CD4-positive, alpha-beta T cell treated with Interleukin-2 at 100 ng/mL for 4 hours (primary cell): ENCODE measurements at places on chromosomes 4 and X.

- DNase-seq, result peak; percentile 45
These were observed 591 bp downstream of the PRPS1 start for GRCh38 chrX:107628662-107629539.

GRCh38 chr4:104188301-104188700 lies 306.4 kb downstream of the CXXC4 start:
- no peak for DNase-seq

GRCh38 chrX:13790206-13791131 lies 26.4 kb downstream of the GPM6B start:
- no peak for DNase-seq

DNA sequence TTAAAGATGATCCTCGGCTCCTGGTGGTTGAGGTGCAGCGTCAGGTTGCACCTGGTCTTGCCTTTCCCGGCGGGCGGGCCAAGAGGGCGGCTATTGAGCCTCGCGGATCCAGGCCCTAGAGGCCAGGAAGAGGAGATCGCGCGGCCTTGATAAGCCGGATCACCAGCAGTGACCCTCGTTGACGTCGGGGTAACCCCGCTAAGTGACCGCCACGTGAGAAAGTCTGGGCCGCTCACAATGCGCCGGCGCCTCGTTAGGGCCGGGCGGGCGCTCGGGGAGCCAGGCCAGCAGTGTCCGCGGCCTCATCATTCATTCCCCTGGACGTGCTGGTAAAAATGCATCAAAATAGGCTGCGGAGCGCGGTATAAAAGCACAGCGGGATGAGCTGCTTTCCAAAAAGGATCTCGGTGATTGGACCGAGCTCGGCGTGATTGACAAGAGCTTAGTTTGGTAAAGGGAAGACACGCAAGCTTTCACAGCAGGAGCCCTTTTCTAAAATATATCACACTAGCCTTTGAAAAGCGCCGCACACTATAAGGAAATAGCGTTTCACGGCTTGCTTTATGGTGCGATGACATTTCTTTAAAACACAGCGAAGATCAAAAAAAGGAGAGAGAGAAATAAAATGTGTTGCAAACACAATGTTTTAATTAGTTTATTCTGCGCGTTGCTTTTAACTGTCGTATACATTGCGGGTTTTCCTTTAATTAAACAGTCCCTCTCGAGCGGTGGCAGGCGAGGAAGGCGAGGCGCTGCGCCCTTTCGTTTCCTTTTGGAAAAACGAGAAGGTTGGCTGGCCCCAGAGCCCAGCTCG lies 15.9 kb upstream of the ZIC3 start:
- no peak for DNase-seq

- no peak for DNase-seq
These were observed 1316.9 kb upstream of the TENM3 start for GRCh38 chr4:180926277-180926676.

DNA sequence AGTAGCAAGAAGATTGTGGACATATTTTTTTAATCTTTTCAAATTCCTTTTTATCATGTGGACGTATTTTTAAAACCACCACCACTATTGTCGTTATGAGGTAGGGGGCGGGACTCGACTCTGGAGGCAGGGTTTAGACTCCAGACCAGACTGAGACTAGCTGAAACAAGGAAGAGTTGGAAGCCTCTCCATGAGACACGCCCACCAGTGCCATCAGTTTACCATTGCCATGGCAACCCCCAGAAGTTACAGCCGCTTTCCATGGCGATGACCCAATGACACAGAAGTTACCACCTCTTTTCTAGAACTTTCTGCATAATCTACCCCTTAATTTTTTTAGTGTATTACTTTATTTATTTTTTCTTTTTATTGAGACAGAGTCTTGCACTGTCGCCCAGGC lies 8.7 kb downstream of the MRFAP1 start:
- no peak for DNase-seq

GRCh38 chrX:43836435-43837184 lies 45.6 kb downstream of the MAOB start:
- DNase-seq, result peak; percentile 24

GRCh38 chr4:96753216-96753615 lies 913.3 kb downstream of the PDHA2 start:
- DNase-seq, result no peak

DNA sequence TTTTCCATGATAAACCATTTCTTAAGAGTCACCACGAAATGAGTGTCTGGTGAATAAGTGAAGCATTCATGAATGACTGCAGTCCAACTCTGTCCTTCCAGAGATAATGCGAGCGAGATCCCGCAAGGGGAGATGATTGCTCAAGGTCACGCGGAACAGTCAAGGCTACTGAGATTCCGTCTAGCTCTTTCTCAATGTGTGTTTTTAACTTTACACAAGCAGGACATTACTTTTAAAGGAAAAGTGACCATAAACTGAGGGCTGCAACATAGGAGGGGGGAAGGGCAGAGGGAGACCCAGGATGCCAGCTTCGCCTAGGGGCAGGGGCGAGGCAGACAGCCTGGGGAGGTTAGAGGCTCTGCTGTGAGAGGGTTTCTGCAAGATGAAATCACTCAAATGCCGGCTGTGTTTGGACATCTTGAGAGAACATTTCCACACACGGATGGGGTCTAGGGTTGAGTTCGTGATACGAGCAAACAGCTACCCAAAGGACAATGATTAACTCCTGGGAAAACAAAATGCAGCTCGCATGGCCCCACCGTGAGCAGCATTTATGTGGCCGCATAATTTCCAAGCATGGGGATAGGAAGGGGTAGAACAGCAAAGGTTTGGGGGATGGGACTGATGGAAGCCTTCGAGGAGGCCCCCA lies 23.8 kb upstream of the CCNQ start:
- no peak for DNase-seq

GRCh38 chr4:82798168-82799005 lies at the start of gene SCD5:
TSS of gene SCD5 (minus strand) at chr4:82798796. CDS start at chr4:82798537, 259 bp downstream.
- peak; percentile 74 for DNase-seq

- no peak for DNase-seq
These were observed 743.7 kb downstream of the C4orf33 start for GRCh38 chr4:129839687-129840086.

- no peak for DNase-seq
These were observed 343.3 kb upstream of the RPS6KA3 start for GRCh38 chrX:20609916-20610415.

- no peak for DNase-seq
These were observed 6.5 kb downstream of the RGS12 start for GRCh38 chr4:3299122-3299975.

DNA sequence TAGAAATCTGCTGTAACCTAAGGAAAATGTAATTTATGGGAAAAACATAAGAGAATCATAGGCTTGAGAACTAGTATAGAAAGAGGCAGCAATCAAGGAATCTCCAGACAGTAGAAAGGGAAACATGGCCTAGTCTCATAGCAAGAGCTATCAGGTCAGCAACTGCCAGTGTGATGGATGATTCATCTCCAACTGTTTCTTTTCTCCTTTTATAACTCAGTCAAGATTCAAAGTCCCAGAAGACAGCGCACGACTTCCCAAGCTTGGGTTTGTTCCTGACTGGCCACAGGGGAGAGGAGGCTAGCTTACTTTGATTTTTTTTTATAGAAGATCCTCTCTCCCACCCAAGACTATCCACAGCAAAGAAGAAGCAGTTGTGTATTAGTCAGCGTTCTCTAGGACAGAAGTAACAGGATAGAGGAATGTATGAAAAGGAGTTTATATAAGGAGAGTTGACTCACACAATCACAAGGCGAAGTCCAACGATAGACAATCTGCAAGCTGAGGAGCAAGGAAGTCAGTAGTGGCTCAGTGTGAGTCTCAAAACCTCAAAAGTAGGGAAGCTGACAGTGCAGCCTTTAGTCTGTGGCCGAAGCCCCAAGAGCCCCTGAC lies 181.5 kb downstream of the GC start:
- no peak for DNase-seq

DNA sequence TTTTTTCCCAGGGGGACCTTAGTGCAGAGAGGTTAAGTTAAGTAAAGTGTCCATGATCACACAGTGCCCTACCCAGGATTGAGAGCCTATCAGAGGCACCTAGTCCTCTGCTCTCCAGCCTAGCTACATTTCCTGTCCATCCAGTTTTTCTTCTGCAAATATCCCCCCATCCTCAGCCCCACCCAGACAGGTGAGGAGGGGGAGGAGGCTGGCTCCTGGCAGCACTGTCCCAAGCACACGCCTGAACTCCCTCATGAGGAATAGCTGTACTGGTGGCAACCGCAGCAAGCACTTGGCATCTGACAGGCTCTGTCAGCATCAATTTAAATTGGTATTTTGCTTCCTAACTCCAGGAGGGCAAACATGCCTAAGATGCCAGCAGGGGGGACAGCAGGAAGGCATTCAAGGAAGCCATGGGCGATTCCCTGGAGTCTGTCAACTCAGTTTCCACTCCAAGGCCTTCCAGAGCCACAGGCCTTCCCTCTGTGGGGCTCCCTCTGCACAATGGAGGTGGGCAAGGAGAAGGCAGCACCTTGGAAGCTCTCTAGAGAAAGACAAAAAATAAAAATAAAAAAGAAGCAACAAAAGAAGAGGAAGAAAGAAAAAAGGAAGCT lies 6.4 kb upstream of the FRMPD3 start:
- no peak for DNase-seq

GRCh38 chr4:38566806-38567398 lies 97.1 kb upstream of the KLF3 start:
- no peak for DNase-seq

- DNase-seq, result no peak
These were observed 357.4 kb downstream of the STIM2 start for GRCh38 chr4:27218013-27218412.

GRCh38 chr4:1310796-1311631 lies 21.3 kb downstream of the MAEA start:
- DNase-seq, result no peak

DNA sequence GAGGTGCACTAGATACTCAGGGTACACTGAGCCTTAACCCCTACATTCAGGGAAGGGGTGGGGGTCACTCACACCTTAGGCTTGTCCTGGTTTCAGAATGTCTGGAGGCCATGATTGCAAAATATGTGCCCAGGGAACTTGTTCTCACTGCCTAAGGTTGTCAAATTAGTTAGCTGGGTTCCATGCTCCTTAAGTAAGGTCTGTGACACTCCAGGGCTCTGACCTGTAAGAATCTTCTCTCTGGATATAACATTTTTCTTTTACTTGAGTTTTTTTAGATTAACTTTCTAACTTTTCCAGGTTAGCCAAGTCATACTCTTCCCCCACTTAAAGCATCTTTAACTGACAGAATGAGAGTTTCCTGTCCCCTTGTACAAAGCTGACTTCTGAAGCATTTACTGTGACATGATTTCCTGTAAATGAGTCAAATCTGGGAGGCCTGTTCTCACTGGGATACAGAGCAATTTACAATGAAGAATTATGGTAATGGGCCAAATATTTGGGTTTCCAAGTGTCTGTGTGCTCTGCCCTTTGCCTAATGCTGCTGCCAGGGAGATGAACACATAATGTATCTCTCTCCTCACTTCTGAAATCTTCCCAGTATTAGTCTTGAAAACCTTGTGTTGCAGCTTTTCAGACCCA lies 101.7 kb downstream of the GATB start:
- DNase-seq, result peak; percentile 4

- no peak for DNase-seq
These were observed 40.8 kb downstream of the ZNF518B start for GRCh38 chr4:10416441-10416840.

- DNase-seq, result no peak
These were observed 203.9 kb upstream of the VCX3A start for GRCh38 chrX:6738518-6739470.

GRCh38 chr4:152605641-152606335 lies 69.9 kb upstream of the FBXW7 start:
- DNase-seq, result no peak

DNA sequence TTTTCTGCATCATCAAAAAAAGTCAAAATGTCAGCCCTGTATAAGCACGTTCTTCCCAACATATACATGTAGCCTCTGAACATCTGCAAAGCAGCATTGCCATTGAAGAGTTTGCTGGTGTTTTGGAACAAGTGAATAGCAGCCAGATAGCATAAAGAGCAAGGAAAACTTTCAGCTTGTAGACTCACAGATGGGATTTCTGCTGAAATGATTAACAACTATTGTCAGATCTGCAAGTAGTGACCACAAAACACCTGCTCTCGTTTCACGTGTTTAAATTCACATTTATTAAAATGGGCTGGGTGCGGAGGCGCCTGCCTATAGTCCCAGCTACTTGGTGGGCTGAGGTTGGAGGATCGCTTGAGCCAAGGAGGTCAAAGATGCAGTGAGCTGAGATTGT lies 123.7 kb downstream of the SPRY1 start:
- DNase-seq, result no peak

DNA sequence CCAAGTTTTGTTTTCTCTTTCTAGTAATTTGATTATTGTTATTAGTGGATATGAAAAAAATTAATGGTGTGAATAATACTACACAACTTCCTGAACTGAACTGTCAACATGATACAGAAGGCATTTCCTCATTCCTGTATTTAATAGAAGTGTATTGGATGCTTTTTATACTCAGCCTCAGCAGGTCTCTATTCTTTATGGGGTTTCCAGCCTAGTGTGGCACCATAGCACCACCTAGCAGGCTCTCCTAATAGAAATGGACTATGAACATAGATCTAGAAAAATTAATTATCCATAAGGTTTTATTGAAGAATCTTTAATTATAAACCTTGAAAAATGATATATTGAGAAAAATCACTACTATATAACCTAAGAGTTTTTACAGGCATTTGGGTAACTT lies 52.4 kb downstream of the GLRB start:
- no peak for DNase-seq

DNA sequence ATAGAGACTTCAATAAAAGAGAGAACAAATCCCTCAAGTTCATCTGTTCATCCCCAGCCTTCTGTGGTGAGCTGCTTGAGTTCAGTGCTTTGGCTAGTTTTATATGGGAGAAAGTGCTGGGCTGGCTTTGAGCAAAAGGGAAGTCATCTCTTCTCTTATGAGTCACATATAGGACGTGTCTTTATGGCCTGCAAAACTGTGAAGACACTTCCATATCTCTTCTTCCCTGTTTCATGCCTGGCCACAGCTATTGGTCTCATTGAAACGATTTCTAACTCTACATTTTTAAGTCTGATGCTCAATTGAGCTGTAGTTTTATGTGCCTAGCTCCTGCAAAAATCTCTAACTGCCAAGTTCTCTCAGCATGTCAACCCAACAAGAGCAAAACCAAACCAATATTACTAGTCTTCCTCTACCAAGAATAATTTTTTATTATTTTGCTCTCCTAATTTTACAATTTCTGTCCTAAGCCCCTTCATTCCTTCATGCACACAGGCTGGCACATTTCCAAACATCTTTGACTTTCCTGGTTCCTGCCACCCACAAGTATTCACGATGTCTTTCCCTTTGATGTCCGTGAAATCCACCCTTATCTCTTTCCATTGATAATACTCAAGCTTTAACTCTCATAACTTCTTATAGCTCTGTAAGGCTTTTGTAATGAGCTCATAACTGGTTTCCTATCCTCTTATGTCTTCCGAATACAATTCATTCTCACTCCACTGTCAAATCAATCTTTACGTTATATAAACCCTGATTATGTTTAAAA lies 165.3 kb downstream of the BTC start:
- DNase-seq, result peak; percentile 2

- no peak for DNase-seq
These were observed 42.2 kb downstream of the PARM1 start for GRCh38 chr4:74975082-74975481.

DNA sequence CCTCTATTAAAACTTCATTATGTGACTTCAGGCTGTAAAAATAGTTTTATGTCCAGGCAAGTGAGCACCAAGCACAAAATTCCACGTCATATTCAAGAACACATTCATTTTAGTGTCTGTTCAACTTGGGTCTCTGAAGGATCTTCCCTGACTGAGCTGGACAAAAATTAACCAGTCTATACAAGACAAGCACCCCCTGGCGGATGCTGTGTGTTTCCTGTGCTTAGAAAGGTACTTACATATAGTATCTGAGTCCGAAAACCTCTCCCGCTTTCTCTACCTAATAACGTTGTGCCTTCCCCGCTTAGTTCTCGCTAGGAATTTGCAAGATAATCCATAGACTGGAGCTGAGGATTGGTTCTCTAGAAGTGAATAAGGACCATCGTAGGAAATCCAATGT lies 2214.5 kb upstream of the TENM3 start:
- DNase-seq, result no peak
